ENCODE measurements at places on chromosomes 3 and 15.

DNA sequence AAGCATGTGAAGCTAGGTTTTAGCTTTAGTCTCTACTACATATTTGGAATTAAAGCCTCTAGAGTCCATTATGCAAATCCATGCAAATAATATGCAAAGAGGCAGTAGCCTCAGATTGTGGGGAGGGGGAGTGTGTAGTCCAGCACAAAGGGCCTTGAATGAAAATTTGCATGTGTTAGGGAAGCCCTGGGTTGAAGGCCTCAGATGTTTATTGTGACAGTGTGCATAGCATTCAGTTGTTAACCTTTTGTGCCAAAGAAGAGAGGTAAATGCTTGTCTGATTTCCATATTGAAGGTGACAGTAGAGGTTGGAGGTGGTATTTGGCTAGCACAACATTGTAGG lies 24.5 kb upstream of the BFSP2 start:
- no peak for DNase-seq

DNA sequence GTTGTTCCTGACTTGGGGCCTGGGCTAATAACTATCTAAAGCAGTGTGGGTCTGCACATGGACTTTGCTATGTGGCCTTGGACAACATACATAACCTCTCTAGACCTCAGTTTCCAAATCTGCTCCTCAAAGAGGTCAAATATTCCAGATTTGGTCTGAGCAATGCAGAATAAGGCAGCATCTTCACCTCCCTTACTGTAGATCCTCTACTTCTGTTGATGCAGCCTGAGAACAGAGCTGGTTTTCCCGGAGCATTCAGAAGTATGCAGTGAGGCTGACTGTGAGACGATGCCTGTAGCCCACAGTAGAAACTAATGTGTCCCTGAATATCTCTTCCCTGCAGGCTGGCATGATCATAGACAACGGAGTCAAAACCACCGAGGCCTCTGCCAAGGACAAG lies 65.3 kb downstream of the MESD start:
- DNase-seq, result no peak

GRCh38 chr15:95409211-95409610 lies 921.3 kb upstream of the NR2F2 start:
- no peak for DNase-seq

DNA sequence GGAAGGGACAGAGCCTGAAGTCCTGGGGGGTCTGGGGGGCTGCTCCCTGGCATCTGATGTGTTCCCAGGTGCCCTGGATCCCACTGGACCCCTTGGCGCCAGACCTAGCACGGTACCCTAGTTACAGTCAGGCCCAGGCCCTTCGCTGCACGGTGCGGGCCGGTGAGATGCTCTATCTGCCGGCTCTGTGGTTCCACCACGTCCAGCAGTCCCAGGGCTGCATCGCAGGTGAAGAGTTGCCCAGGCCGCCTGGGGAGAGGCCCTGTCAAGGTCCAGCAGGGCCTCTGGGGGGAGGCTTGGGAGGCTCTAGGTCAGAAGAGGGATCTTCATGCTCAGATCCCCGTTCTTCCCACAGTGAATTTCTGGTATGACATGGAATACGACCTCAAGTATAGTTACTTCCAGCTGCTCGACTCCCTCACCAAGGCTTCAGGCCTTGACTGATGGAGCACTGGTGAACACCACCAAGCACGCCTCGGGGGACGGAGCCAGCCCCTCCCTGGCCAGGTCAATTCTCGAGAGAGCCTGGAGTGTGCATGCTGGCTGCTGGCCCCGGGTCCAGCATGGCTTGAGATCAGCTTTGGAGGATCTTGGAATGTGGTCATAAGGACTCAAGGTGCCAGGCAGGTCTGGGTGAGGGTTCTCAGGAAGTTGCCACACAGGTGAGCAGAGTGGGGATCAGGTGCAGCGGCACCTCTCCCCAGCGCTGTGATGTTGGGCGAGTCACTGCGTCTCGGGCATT lies 1.8 kb upstream of the PLA2G4B start:
- DNase-seq, result no peak

DNA sequence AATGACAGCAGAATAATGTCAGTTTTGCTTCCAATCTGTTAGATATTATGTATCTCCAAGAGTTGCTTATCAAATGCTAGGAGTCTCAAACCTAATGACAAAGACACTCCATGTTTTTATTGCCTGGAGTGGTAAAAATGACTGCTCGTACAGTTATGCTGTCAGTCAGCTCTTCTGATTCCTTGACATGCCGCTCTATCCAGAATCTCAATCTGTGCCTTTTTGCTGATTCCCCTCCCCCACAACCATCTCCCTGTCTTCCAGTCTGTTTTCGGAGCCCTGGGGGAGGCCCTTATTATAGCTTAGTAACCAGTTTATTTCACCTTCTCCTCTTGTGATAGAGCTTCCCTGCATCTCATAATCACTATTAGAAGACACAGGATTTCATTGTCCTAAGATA lies 2.6 kb downstream of the MKRN2 start:
- no peak for DNase-seq

- no peak for DNase-seq
These were observed 89.0 kb upstream of the FGF12 start for GRCh38 chr3:192816351-192816750.

DNA sequence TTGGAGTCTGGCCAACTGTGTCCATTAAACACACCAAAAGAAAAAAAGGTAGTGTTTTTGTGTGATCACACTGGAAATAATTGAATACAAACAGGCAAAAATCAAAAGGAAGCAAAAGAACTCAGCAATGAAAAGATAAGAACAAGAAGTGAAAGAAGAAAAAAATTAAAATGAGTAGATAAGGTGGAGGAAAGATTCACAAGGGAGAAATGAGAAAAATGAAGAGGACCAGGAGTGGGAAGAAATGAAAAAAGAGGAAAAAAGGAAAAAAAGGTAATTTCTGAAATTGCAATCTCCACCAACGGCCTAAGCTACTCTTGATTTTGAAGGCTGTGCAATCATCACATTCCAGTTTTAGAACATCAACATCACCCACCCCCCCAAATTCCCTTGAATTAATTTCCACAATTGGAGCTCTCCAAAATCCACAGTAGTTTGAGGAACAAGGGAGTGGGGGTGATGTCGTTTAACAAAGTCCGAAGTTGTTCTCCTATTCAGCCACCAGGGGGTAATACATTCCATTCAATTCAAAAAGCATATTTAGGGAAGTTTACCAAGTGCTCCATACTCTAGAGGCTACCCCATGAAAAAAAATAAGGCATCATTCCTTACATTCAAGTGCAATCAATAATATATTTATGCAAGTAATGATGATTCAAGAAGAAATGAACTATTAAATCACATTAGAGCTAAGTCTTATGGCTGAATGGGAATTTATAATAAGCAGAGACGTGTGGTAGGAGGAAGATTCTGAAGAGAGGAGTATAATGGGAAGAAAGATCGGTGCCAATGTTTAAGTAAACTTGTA lies 37.4 kb downstream of the ZNF860 start:
- DNase-seq, result no peak

GRCh38 chr3:5456199-5456598 lies 268.7 kb downstream of the EDEM1 start:
- DNase-seq, result no peak

GRCh38 chr15:48992096-48992495 lies 28.4 kb upstream of the SHC4 start:
- no peak for DNase-seq

- DNase-seq, result no peak
These were observed 554.8 kb upstream of the CBLB start for GRCh38 chr3:106423321-106424225.

DNA sequence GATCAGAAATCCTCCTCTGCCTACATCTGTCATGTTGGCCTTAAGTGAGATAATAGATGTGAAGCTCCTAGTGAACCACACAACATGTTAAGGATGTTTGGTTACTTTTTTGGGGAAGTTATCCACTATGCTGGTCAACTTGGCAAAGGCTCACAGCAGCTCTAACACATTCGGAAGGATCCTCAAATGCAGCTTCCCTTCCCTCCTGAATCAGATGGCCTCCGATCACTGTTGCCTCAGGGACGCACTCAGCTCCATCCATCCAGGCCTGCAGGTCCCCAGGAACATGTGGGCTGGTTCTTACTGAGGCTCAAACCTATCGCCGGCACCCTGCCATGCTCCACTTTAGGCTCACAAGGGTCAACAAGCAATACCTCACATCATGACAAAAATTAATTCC lies 67.9 kb downstream of the CORO2B start:
- no peak for DNase-seq

DNA sequence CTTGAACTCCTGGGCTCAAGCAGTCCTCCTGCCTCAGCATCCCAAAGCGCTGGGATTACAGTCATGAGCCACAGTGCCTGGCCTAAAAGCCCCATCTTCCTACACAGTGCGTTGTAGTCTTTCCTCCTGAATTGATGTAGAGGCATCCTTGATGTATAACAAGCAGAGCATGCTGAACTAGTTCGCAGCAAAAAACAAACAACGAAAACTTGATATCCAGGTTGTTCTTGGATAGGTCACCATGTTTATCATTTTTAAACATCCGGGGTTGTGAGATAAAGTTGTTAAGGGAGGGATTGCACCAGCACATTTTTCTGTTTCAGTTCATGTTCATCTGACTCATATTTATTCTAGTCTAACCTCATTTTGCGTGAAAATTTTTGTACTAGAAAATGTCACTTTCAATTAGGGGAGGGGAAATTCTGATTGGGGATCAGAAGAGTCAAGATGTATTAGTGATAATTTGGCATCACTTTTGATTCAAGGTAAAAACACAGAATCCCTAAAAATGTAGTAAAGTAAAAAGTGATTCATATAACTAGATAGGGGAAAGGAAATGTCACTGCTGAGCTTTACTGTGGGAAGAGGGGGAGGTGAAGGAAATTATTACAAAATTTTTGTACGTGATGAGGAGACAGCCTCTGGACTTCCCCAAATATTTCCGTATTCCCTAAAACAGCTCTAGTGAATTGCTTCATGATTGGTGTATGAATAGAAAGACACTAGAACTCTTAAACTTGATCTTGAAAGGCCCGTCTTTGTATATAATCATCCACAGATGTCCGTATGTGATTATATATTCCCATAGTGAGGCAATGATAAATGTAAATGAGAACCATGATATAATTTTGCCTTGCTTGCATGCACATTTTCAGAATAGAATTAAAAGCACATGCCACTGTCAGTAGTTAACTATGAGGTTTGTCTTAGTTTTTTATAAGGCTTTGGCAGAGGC lies 22.9 kb downstream of the RAB8B start:
- DNase-seq, result no peak

All from femur (tissue), 1 donor.